ENCODE measurements at places on chromosomes 1 and 21.

- DNase-seq: no peak
Observed at GRCh38 chr1:202150602-202151001, 6.1 kb upstream of the ARL8A start.

DNA sequence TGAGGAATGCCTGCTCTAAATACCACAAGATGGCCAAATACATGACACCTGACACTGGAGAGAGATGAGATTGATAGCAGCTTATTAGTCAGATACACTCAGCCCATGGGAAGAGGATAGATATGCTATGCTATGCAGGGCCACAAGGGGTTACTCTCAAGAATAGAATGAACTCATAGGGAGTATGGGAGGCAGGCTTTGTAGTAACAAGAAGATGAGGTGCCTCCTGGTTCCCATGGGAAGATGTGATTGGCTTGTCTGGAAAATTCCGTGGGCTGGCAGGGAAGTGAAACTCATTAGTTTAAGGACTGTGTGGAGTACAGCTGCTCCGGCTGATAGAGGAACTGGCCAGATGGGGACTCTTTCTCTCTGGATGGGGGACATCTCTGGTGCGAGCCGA lies 16.5 kb downstream of the CCDC30 start:
- no peak for DNase-seq

DNA sequence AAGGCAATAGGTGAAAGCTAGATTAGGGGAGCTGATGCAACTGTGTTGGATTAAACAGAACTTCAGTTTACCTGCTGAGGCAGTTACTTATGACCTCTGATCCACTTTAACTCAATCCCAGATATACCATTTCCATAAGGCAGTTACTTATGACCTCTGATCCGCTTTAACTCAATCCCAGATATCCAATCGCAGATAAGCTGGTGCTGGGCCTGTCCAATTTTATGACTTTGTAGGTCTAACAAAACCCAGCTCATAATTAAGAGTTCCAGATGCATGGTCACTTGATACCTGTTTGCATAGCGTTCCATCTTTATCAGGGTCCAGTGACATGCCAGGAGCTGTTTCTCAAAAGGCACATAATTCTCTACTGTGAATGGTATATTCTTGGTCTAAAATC lies 396.0 kb downstream of the AGBL4 start:
- no peak for DNase-seq

DNA sequence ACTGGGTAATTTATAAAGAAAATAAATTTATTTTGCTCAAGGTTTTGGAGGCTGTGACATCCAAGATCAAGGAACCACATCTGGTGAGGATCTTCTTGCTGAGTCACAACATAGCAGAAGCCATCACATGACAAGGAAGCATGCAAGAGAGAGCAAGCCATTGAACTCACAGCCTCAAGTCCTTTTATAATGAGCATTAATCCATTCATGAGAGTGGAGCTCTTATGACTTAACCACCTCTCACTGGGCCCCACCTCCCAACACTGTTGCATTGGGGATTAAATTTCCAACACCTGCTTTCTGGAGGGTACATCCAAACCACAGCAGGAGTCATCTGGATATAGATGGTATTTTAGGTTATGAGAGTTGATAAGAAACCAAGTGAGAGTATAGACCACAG lies 20.6 kb upstream of the EGLN1 start:
- DNase-seq: no peak

GRCh38 chr1:92585831-92586230 lies 99.1 kb upstream of the GFI1 start:
- no peak for DNase-seq

DNA sequence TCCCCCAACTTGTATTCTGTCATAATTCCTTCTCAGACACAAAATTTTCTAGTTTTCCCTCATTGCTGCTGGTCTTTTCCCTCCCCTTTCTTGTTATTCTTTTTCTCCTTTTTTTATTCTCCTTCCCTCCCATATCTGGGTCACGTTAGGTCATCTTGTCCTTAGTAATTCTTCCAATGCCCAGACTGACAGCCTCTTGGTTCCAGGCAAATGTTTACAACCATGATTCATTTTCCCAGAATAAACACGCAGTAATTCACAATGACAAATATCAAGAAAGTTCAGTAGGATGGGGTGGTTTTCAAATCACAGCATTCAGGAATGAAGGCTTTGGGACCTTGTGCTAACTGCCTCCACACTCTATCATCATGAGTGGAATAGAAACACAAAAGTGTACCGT lies 25.2 kb downstream of the NHLH2 start:
- no peak for DNase-seq

DNA sequence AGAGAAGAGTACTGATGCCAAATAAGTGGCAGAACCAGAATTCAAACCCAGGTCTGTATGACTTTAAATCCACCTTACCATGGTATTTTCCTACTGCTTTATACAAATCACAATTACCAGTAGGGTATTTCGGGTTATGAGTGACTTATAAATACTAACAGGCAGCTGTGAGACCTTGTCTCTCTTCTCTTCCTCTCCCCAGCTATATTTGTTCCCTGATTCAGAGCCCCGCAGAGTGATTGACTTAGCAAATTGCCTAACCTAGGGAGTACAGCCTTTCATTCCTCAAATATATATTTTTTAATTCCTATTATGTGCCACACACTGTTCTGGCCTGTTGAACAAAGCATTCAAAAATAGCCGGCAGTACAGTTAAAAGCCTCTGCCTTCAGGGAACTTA lies 168.0 kb downstream of the CLEC20A start:
- no peak for DNase-seq

DNA sequence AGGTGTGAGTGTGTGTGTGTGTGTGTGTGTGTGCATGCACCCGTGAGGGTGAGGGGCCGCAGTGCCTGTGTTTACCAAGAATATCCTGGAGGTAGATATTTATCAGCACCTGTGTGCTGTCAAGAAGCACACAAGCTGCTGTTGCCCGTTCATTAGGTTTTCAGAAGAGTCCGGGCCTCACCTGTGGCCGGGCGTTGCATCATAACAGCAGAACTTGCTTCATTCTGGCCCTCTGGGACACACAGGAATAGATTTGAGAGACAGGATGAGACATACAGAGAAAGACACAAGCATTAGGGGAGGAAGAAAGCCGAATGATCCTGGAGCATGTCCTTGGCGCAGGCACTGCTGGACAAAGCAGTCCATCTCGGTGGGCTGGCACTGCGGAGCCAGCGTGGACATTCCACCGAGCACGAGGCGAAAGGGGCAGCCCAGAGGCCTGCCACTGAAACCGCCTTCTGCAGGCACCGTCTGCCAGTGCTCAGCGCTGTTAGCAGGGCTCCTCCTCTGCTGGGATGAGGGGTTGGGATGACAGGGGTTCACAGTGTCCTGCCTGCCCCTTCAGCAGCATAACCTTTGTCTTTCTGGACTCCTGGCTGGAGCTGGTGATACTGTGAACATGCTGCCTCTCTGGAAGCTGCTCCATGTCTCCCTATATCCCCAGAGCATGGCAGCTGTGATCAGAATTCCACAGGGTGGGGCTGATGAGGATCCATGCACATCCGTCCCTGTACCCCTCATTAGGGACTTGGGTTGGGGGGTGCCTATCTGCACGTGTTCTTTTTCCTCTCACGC lies 81.1 kb downstream of the PEX14 start:
- DNase-seq: no peak

- DNase-seq: no peak
Observed at GRCh38 chr1:45623972-45624371, at the start of gene CCDC17. CCDC17 (minus strand) TSS chr1:45624054; CDS start chr1:45623909, 145 bp downstream.

DNA sequence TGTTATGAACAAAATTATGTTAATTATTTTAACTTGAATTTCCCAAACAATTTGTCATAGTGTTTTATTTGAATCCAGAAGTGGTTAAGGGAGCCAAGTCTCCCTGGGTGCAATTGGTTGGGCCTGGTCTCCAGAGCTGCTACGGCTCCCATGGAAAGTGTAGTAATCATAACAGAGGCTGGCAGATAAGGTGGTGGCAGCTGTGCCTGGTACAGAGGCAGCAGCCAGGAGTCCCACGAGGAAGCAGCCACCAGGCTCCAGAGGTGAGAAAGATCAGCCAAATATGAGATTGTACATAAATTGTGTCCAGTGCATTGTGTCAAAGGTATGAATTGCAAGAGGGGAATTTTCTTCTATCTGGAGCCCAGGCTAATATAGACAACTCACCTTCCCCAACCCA lies 368.9 kb upstream of the PTBP2 start:
- DNase-seq: no peak
